ENCODE measurements at places on chromosomes 2 and 18. TPM values are rescaled to one million over a fixed set of nuclear protein-coding genes. Genes with fewer than 3 reads are reported as not detected.

DNA sequence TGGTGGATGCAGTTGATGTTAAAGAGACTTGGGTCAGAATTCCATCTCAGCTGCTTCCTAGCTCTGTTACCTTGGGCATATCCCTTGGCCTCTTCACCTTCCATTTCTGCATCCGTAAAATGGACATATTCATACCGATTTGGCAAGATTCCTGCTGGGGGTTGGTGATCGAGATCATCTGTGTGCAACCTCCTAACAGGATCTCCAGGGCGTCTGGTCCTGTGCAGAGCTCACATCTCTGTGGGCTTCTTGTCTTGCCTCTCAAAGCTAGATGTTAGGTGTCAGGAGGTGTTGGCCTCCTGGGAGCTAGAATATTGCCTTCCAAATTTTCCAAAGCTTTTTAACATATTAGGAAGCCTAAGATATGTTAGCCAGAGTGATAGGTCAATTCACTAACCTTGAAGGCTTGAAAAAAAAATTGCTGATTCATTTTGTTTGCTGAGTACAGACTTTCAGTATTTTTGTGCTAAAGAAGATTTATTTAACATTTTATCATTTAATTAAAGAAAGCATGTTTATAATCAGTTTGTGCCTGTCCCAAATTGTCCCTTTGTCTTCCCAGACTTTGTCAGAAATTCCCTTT, 69.7 kb upstream of the ZNF516 start:
- DNase-seq, result no peak

DNA sequence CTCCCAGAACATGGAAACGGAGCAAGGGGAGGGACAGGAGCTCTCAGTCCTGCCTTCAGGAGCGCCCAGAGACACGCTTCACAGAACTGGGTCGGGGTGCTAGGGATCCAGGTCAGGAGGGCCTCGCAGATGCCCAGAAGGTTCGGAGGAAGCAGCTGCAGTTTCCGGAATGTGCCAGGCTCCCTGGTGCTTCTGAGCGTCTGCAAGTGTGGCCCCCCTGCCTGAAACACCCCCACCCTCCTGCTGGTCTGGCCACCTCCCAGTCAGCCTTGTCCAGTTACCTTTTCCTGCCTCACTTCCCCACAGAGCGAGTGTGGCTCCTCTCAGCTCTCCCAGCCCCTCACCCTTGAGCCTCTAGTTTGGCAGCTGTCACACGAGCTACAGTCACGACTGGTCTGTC, 88.3 kb upstream of the TAF1B start:
- no peak for DNase-seq

DNA sequence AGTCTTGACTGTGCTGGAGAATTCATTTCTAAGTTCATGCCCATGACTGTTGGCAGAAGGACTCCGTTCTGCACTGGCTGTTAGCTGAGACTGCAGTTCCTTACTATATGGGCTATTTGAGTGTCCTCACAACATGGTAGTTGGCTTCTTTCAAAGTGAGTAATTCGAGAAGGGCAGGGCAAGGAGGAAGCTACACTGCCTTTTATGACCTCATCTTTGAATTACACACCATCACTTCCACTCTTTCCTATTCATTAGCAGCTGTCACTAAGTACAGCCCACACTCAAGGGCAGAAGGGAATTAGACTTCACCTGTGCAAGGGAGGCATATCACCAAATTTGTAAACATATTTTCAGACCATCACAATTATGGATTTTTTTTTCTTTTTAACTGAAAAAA, 55.9 kb upstream of the EPAS1 start:
- DNase-seq, result peak; percentile 45

DNA sequence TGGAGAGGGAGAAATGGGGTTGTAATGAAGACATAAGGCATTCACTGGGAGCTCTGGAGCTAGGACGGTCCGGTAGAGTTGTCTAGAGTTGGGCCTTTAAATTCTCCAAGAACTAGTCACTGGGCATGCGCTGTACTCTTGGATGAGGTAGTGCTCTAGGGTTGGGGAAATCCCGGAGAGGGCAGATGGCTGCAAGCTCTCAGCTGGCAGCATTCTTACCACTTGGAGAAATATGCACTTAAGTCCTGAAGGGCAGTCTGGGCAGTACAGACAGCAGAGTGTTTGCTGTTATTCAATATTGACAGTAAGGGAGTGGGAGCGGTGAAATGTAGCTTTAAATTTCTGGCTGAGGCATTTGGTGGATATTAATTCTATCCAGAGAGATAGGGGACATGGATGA, 214.6 kb downstream of the RDH14 start:
- DNase-seq, result peak; percentile 89

- DNase-seq, result no peak
These were observed 113.7 kb downstream of the BARD1 start for GRCh38 chr2:214695789-214696188.

DNA sequence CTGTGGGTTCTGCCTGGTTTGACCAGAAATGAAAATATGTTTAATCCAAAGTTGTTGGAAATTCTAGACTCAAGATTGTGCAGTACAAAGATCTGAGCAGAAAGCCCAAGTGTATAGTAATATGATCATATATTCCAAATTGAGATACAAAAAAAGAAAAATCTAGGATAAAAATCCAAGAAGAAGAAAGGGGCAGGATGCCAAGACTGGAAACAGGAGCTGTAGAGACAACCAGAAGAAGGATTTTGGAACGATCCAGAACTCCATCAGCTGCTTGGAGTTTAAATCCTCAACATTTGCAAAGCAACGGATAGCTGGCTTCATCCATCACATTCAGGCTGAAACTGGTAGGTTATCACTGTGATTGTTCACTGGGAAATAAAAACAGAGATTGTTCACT, 333.6 kb upstream of the UBE2E3 start:
- DNase-seq, result no peak

DNA sequence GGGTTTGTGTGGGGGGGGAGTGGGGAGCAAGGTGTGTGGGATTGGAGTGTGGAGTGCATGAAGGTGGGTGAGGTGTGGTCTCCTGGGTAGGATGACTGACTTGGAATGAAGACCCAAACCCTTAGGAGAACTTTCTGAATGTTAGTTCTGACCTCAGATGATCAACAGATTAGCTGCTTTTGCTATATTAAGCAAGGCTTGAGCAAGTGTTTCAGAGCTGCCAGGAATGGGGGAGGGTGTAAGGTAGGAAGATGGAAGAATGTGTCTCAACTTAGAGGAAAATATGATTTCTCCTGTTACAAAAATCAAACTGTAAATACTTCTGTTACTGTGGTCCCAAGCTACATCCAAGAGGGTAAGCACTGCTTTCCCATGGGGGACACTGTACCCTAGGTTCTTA, 273.6 kb downstream of the TGIF1 start:
- no peak for DNase-seq

GRCh38 chr18:79525556-79526467, 130.1 kb downstream of the NFATC1 start:
- DNase-seq, result no peak

- no peak for DNase-seq
These were observed 45.2 kb upstream of the CTIF start for GRCh38 chr18:48493434-48494230.

DNA sequence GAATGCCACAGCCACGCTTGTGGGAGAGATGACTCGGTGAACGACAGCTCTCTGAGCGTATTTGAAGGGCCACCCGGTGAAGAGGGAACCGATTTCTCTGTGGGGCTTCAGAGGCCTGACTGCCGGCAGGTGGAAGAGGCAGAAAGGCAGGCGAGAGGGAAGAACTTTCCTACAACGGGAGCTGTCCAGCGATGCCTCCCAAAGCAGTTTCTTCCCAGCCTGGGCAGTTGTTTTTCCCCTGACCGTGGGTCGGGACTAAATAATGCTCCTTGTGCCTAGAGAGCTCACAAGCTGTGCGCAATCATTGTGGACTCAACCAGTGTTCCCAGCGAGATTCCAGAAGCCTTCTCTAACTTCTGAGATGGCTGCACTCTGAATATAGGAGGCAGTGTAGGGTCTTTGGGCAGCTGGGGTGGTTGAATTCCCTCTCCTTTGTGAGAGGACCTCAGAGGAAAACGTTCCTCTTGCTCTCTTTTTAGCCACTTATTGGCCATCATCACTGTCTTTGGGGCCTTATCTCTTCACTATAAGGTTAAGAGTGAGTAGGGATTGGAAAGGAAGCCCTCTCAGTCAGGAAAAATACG, 710 bp downstream of the SEC11C start:
- peak; percentile 27 for DNase-seq

DNA sequence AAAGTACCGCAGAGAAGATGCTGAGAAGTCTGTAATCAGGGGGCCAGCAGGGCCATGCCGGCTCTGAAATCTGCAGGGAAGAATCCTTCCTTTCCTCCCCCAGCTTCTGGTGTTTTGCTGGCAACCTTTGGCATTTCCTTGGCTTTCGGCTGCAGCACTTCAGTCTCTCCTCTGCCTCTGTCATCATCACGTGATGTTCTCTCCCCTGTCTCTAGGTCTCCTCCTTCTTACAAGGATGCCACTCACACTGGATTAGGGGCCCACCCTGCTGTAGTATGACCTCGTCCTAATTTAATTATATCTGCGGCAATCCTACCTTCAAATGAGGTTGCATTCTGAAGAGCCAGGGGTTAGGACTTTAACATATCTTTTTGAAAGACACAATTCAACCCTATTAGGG, 13.8 kb upstream of the RAB12 start:
- no peak for DNase-seq

- no peak for DNase-seq
These were observed 188.0 kb upstream of the PARD3B start for GRCh38 chr2:204357286-204357685.

DNA sequence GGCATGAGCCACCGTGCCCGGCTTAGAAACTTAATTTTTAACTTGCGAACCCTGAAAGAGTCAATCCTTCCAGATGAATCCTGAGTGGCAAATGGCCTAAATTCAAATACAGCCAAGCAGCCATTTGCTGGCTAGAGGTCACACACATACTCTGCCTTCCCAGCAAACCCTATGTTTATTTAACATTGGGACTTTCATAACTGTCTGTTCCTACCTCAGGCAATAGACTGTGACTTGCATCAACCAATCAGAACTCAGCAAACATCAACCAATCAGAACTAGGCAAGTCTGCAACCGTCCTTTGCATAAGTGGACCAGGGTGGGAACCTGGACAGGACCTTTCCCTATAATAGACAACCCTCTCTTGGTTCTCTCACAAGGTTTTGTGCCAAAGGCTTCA, 127.5 kb downstream of the DTNB start:
- no peak for DNase-seq

DNA sequence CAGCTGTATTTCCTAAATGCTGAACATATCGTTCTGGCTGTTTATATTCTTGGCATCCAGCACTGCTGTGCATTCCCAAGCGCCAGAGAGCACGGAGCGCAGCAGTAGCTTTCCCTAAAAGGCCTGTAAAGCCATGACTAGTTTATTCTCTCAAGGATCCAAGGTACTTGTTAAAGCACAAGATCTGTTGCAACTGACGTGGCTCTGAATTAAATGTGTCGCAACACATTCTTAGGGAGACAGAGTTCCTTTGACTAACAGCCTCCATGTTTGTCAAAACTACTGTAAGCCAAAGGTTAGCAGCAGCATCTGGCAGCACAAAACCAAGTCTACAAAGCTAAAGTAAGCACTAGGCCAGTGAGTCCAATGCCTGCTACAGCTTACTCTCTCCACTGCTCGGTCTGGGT, 188.6 kb upstream of the FN1 start:
- DNase-seq, result no peak

- no peak for DNase-seq
These were observed 428.4 kb upstream of the HNMT start for GRCh38 chr2:137535897-137536296.

DNA sequence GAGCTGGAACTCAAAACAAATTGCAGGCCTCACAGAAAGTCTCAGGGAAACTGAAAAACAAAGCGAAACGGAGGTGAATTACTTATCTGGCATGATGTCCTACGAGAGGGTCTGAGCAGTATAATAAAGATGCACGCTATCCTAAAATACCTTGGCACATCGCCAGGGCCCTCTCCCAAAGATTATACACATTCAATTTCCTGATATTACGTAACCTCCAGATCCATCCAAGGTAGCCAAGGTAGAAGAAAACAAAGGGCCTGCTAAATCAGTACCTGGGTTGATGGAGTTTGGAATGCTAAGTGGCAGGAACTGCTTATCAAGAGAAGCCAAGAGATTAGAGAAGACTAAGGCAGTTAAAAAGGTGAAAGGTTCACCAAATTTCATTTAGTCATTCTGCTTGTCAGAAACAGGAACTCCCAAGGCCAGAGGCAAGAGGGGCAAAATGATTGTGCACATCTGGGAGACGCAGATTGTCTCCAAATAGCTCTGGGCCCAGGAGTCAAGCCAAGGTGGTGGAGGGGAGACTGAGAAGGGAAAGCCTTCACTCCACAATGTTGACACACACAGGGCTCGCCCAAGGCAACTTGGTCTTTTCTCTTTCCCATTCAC, 236.8 kb upstream of the ATP5MC3 start:
- no peak for DNase-seq

GRCh38 chr2:29119211-29119610, 4.0 kb downstream of the CLIP4 start:
- peak; percentile 32 for DNase-seq

DNA sequence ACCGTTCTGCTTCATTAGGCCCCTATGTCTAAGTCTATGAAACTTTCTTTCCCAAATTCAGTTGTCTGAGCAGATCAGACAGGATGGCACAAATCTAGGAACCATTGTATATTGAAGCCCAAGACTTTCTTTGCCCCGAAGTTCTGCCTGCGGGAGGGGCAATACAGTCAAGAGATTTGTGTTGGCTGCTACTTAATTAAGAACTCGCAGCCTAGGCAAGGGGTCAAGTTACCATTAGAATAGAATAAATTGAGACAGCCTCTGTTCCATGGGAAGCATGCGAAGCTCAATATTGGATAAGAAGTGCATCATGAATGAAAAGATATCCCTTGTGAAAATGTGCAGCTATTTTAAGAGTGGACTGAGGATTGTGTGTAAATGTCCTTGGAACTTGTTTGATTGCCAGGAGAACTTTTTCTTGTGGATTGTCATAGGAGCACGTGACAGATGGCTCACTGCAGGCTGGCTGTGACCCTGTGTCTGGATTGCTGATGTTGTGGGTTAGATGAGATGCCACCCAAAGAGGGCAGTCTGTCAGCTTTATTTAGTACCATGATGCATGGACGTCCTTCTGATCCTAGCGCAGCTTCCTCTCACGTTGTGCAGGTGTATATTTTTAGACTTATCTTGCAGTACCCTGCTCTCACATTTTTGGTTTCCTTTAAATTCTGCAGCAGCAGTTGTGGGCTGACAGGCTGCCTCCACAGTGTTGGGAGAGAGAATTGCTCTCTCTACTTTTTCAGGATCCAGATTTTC, 30.9 kb downstream of the HAUS1 start:
- no peak for DNase-seq

- DNase-seq, result no peak
These were observed 1272.8 kb upstream of the ZEB2 start for GRCh38 chr2:145792745-145793144.

Gene LTBP1
- total RNA-seq, result 12.1 TPM

Gene IL36B
- not detected for total RNA-seq

Gene HJURP
- 83.2 TPM for total RNA-seq

Gene TRIM54
- 0.96 TPM for total RNA-seq

Gene MMADHC
- 434 TPM for total RNA-seq

Gene KLHL30
- total RNA-seq, result 6.3 TPM

Gene AKAIN1
- total RNA-seq, result not detected

Gene DSC3
- total RNA-seq, result not detected

Gene MTX2
- 108 TPM for total RNA-seq

Gene ITM2C
- 52.0 TPM for total RNA-seq

Gene REG1A
- not detected for total RNA-seq

Gene EVA1A
- 24.6 TPM for total RNA-seq
